ENCODE measurements at places on chromosomes 5 and 9. TPM values are rescaled to one million over a fixed set of nuclear protein-coding genes. Genes with fewer than 3 reads are reported as not detected.

The ITK gene
- total RNA-seq = 0.52 TPM

- peaks cover 42% of the 10 kb centered on the region for H3K4me1 ChIP-seq
- peak within 1 kb of the TSS; percentile 96 for H3K4me3 ChIP-seq
- DNase-seq = peak; percentile 87
- peak within 1 kb of the TSS; percentile 93 for H3K27ac ChIP-seq
- H3K27me3 ChIP-seq = no peaks in the 10 kb centered on the region
Observed at GRCh38 chr9:100472788-100473275, at the start of gene TMEFF1. TMEFF1 (plus strand) TSS chr9:100473149; CDS start chr9:100473545, 396 bp downstream.

The PRRX2 gene
- total RNA-seq = 10.7 TPM

GRCh38 chr5:128144491-128144890 is 60.9 kb downstream of the SLC12A2 start:
- H3K27me3 ChIP-seq = no peaks in the 10 kb centered on the region
- DNase-seq = no peak
- no peak overlapping the region for H3K4me3 ChIP-seq
- no peaks in the 10 kb centered on the region for H3K36me3 ChIP-seq
- no peaks in the 10 kb centered on the region for H3K4me1 ChIP-seq
- H3K27ac ChIP-seq = no peak overlapping the region

GRCh38 chr9:83959061-83959460 is 21.0 kb downstream of the HNRNPK start:
- 0 out of 2 replicates have a peak, but pooled peaks cover 2% of the 10 kb centered on the region for H3K36me3 ChIP-seq
- peaks cover 14% of the 10 kb centered on the region for H3K4me1 ChIP-seq
- no peak overlapping the region for H3K27ac ChIP-seq
- H3K27me3 ChIP-seq = peaks cover 25% of the 10 kb centered on the region
- no peak overlapping the region for H3K4me3 ChIP-seq

GRCh38 chr5:180047667-180048066 is 23.9 kb downstream of the RNF130 start:
- no peaks in the 10 kb centered on the region for H3K27me3 ChIP-seq
- H3K4me3 ChIP-seq = no peak overlapping the region
- H3K36me3 ChIP-seq = peaks cover 34% of the 10 kb centered on the region
- peaks cover 33% of the 10 kb centered on the region for H3K4me1 ChIP-seq

The ABLIM3 gene
- total RNA-seq = 0.46 TPM

GRCh38 chr5:155884041-155884440 is 442.9 kb upstream of the SGCD start:
- no peak overlapping the region for H3K4me3 ChIP-seq
- no peak for DNase-seq
- no peaks in the 10 kb centered on the region for H3K27me3 ChIP-seq
- no peaks in the 10 kb centered on the region for H3K4me1 ChIP-seq
- no peaks in the 10 kb centered on the region for H3K36me3 ChIP-seq

GRCh38 chr9:88258024-88258423 is 119.7 kb upstream of the SPATA31C2 start:
- H3K4me3 ChIP-seq = no peak overlapping the region
- no peak for DNase-seq
- peaks cover 8% of the 10 kb centered on the region for H3K36me3 ChIP-seq
- peak overlapping the region; percentile 21 for H3K27ac ChIP-seq
- peaks cover 16% of the 10 kb centered on the region for H3K4me1 ChIP-seq
- no peaks in the 10 kb centered on the region for H3K27me3 ChIP-seq

The CARTPT gene
- not detected for total RNA-seq

The IL3 gene
- not detected for total RNA-seq

- peak overlapping the region; percentile 69 for H3K27ac ChIP-seq
- peaks cover 5% of the 10 kb centered on the region for H3K36me3 ChIP-seq
- H3K27me3 ChIP-seq = no peaks in the 10 kb centered on the region
- no peak overlapping the region for H3K4me3 ChIP-seq
- H3K4me1 ChIP-seq = peaks cover 83% of the 10 kb centered on the region
- DNase-seq = no peak
Observed at GRCh38 chr9:89466451-89467277, 31.2 kb downstream of the SEMA4D start.

The THBS4 gene
- total RNA-seq = 11.8 TPM

DNA sequence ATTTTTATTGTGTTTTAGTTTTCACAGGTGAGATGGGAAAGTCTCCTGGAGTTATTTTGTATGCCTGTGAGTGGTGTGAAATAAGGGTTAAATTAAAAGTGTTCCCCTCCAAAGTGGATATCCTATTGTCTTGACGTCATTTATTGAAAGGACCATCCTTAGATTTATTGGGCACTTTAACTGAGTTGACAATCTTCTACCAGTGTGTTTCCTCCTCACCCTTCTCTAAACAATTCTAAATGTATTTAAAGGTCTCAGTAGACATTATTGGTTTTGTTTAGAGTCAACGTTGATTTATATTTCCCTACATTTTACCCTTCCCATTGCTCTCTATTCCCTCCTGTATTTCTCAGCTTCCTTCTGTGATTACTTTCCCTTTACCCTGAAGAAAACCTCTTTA is 40.8 kb downstream of the PRRC1 start:
- H3K4me1 ChIP-seq = no peaks in the 10 kb centered on the region
- H3K27me3 ChIP-seq = no peaks in the 10 kb centered on the region
- H3K4me3 ChIP-seq = no peak overlapping the region

DNA sequence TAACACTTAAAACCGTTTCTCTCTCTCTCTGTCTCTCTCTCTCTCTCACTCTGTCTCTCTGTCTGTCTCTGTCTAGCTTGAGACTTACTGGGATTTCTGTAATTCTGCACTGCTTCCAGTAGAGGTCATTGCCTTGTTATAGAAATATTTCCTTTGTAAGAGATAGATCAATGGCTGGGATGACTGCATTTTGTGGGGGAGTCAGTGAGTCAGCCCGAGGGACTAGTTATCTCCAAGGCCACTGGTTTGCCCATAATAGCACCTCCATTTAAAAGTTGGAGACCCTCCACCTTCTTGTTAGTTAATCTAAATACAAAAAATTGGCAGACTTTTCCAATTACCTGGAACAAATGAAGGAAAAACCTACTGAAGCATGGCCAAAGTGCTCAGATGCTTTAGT is 547.2 kb downstream of the LRRC70 start:
- H3K36me3 ChIP-seq = no peaks in the 10 kb centered on the region
- H3K27ac ChIP-seq = no peak overlapping the region
- no peak for DNase-seq
- H3K27me3 ChIP-seq = no peaks in the 10 kb centered on the region

DNA sequence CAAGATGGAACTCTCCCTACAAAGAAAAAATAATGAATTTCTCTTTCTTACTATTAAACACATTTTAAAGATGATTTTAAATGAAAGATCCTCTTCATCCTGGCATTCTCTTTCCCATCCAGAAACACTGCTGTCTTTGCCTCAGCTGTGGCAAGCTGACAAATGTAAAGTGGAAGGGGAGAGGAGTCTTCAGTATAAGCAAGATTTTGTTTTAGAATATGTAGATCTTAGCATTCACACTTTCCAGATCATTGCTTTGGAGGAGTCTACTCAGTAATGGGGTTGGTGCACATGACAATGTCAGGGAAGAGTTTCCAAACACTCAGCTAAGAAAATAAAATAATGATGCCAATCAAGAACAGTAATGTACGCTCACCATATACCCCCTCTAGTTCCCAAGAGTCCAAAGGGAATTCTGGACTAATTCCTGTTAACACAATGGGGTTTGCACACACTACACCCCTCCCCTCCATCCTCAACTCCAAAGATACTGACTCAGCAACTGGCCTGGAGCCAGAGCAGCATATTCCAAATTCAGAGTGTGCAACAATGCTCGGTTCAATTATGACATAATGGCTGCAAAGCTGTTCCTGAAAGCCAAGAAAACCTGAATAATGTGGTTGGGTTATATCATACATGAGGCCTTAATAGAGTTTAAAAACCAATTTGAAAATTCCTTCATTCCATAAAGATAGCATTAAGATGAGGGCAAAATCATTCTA is 4.6 kb downstream of the C5orf63 start:
- no peak overlapping the region for H3K27ac ChIP-seq
- no peaks in the 10 kb centered on the region for H3K27me3 ChIP-seq

DNA sequence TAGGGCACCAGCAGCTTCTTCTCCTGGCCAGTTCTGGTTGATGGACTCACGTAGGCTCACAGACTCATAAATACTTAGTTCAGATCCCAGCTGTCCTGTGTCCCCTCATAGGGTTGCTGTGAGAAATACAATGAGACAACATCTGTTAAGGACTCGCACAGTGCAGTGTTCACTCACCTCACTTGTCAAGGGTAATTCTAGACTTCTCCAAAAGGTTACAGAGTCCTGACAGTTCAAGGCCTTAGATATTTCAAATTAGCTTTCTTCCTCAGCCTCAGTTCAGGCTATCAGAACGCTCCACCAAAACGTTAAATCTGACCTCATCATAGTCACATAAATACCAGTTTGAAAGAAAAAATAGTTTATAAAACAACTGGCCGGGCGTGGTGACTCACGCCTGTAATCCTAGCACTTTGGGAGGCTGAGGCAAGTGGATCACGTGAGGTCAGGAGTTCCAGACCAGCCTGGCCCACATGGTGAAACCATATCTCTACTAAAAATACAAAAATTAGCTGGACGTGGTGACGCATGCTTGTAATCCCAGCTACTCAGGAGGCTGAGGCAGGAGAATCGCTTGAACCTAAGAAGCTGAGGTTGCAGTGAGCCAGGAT is 106.3 kb downstream of the UGCG start:
- H3K4me3 ChIP-seq = no peak overlapping the region
- H3K4me1 ChIP-seq = peaks cover 4% of the 10 kb centered on the region
- no peak for DNase-seq
- no peaks in the 10 kb centered on the region for H3K36me3 ChIP-seq
- H3K27me3 ChIP-seq = no peaks in the 10 kb centered on the region

- H3K27ac ChIP-seq = no peak overlapping the region
- H3K4me1 ChIP-seq = peaks cover 60% of the 10 kb centered on the region
- no peaks in the 10 kb centered on the region for H3K36me3 ChIP-seq
- H3K4me3 ChIP-seq = peak overlapping the region; percentile 26
- H3K27me3 ChIP-seq = no peaks in the 10 kb centered on the region
Observed at GRCh38 chr5:109196087-109196822, 213.5 kb downstream of the PJA2 start.

The CACFD1 gene
- total RNA-seq = 22.5 TPM

GRCh38 chr5:64973215-64973614 is 204.5 kb downstream of the CWC27 start:
- H3K4me3 ChIP-seq = no peak overlapping the region
- no peak overlapping the region for H3K27ac ChIP-seq

GRCh38 chr5:157961176-157961575 is 102.2 kb upstream of the CLINT1 start:
- DNase-seq = no peak
- H3K4me3 ChIP-seq = no peak overlapping the region
- no peak overlapping the region for H3K27ac ChIP-seq
- H3K36me3 ChIP-seq = no peaks in the 10 kb centered on the region

The ROPN1L gene
- not detected for total RNA-seq

- peaks cover 12% of the 10 kb centered on the region for H3K4me1 ChIP-seq
- DNase-seq = no peak
- no peak overlapping the region for H3K27ac ChIP-seq
- H3K36me3 ChIP-seq = no peaks in the 10 kb centered on the region
Observed at GRCh38 chr5:139243425-139243970, 45.3 kb upstream of the SIL1 start.

- no peak for DNase-seq
- H3K4me1 ChIP-seq = no peaks in the 10 kb centered on the region
- no peak overlapping the region for H3K4me3 ChIP-seq
Observed at GRCh38 chr5:39274398-39275085, 55.2 kb upstream of the FYB1 start.

GRCh38 chr5:77943851-77944250 is 167.7 kb upstream of the TBCA start:
- no peak overlapping the region for H3K4me3 ChIP-seq
- no peaks in the 10 kb centered on the region for H3K4me1 ChIP-seq
- no peak overlapping the region for H3K27ac ChIP-seq
- no peaks in the 10 kb centered on the region for H3K36me3 ChIP-seq
- H3K27me3 ChIP-seq = peaks cover 8% of the 10 kb centered on the region

- H3K27ac ChIP-seq = no peak overlapping the region
- no peak for DNase-seq
- no peaks in the 10 kb centered on the region for H3K27me3 ChIP-seq
- H3K4me3 ChIP-seq = no peak overlapping the region
Observed at GRCh38 chr9:88783711-88784083, 207.6 kb upstream of the S1PR3 start.

DNA sequence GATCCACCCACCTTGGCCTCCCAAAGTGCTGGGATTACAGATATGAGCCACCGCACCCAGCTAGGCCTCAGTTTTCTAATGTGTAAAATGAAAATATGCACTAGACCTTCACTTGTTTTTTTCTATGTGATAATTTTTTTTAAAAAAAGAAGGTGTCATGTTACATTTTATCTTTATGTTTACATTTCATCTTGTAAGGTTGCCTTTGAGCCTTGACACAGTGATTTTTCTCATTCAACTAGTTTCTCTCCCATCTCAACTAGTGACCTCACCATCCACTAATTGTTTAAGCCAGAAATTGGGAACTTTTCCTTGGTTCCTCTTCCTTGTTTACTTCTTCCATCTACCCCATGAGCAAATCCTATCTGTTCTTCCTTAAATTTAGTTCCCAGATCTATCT is 21.5 kb downstream of the TMC1 start:
- DNase-seq = no peak
- no peak overlapping the region for H3K4me3 ChIP-seq
- H3K27me3 ChIP-seq = no peaks in the 10 kb centered on the region
- H3K36me3 ChIP-seq = peaks cover 9% of the 10 kb centered on the region

GRCh38 chr5:139133282-139133681 is 64.9 kb downstream of the SIL1 start:
- H3K4me1 ChIP-seq = peaks cover 21% of the 10 kb centered on the region
- no peak overlapping the region for H3K4me3 ChIP-seq
- no peaks in the 10 kb centered on the region for H3K36me3 ChIP-seq

The C8G gene
- total RNA-seq = 0.85 TPM

DNA sequence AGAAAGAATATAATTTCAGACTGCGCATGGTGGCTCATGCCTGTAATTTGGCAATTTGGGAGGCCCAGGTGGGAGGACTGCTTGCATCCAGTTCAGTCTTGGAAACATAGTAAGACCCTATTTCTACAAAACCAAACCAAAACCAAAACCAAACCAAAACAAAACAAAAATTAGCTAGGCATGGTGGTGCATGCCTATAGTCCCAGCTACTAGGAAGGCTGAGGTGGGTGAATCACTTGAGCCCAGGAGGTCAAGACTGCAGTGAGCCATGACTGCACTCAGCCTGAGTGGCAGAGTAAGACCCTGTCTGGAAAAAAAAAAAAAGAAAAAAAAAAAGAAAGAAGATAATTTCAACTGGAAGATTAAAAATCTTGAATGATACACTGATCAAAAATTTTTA is 137.0 kb upstream of the ACOT12 start:
- DNase-seq = no peak
- H3K4me3 ChIP-seq = no peak overlapping the region
- no peak overlapping the region for H3K27ac ChIP-seq
- H3K36me3 ChIP-seq = no peaks in the 10 kb centered on the region
- H3K27me3 ChIP-seq = no peaks in the 10 kb centered on the region
- H3K4me1 ChIP-seq = no peaks in the 10 kb centered on the region

Measured in WTC11 (cell line).